ENCODE measurements at places on chromosomes 3 and 15.

DNA sequence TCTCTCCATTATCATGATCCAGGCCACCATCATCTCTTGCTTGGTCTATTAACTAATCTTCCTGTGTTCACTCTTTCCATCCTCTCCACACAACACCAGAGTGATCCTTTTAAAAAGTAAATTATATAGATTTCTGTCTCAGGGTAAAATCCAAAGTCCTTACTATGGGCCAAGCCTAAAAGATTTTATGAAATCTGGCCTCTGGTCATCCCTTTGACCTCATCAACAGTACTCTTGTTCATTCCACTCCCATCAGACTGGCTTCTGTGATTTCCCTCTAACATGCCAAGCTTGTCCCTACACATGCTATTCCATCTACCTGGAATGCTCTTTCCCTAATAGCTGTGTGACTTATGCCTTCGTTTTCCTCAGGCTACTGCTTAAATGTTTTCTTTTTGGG lies 8.3 kb upstream of the TIPARP start:
- DNase-seq = no peak

GRCh38 chr3:49388289-49388820 lies 23.4 kb downstream of the RHOA start:
- no peak for DNase-seq

GRCh38 chr3:151852074-151852811 lies 21.2 kb upstream of the SUCNR1 start:
- no peak for DNase-seq

GRCh38 chr3:13148561-13149329 lies 75.5 kb upstream of the IQSEC1 start:
- no peak for DNase-seq

DNA sequence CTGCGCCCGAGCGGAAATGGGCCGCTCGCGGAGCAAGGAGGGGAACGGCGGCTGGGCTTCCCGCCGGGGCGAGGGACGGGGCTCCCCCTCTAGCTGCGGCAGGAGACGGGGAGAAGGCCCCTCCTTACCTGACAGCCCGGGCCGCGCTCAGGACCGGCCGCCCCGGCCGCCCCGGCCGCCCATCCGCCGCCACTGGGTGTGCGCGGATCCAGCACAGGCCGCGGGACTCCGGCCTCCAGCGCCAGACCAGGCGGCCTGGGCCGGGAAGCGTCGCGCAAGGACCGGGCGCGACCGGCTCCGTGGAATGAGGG lies 296 bp downstream of the TPRA1 start:
- no peak for DNase-seq

- no peak for DNase-seq
These were observed 185.9 kb downstream of the PDE8A start for GRCh38 chr15:85167568-85167967.

DNA sequence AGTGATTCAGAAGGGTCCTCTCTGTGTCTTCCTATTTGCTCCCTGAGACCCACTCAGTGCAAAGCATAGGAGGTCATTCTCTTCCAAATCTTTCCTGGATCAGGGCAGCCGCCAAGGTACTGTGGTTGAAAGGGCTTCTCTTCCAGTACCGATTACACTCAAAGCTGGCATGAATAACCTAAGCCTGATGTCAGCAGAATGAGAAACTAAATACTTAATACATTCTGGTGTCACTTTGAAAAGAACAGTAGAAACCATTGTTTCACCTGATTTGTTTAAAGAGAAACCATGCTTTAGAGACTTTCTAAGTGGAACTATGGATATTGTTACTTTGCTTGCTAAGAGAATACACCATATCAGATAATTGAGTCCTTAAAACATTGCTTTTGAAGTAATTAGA lies 50.2 kb downstream of the PDHB start:
- DNase-seq = no peak

GRCh38 chr3:43786102-43786501 lies 95.4 kb downstream of the ABHD5 start:
- no peak for DNase-seq

DNA sequence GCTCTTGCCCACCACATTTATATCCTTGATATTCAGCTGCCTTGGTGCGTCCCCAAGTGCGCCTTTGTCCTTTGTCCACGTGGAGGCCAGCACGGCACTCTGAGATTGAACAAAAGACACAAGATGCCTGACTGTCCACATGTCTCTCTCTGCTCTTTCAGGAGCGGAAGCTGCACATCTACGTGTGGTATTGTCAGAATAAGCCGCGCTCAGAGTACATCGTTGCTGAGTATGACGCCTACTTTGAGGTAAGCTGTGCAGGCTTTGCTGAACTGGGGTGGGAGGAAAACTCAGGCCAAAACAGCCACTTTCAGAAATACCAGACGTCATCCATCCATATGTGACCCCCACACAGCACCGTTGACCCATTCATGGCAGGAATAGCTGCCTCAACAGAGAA lies 72.0 kb upstream of the UMPS start:
- DNase-seq = no peak

DNA sequence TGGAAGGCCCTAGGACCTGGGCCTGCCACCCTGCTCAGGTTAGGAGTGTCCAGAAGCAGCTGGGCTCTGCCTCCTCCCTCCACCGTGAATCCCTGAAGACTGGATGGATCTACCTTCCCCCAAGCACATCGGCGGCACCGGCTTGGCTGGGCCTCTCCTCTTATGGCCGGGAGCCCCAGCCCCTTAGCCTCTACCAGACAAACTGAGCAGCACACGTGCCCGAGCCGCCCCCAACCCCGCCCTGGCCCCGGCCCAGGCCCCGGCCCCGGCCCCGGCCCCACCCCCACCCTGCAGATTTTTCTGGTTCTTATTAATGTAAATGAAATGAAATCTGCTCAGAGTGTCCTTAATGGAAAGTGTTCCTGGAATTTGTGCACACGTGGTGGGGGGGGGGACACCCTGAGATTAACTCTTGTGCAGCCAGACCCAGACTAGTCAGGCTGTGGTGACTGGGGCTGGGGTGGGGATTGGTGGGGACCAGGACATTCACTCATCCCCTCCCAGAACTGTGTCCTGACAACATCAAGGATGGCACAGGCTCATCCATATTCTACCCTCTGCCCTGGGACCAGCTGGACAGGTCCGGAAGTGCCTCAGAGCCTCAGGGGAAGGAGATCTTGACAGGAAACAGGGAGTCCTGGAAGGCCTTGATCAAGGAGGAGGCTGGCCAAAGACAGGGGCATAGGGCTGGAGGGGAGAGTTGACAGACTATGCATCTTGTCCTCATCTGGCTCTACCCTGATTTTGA lies 30.9 kb upstream of the SEMA3F start:
- no peak for DNase-seq

DNA sequence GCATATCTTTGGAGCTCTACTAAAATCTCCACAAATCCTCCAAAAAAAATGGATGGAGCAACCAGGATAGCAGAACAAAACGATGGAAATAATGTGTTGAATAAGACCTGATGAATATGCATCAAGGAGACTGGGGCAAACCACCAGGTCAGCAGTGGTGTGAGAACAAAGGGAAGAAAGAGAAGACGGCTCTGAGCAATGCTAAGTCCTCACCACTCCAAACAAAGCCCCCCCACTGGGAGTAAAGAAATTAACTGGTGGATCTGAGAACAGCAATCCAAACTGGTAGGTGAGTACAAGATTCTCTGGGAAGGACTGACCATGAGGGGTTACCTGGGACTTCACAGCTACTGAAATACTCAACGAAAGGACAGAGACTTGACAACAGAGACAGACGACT lies 977.3 kb downstream of the TBL1XR1 start:
- DNase-seq = no peak

GRCh38 chr15:49715211-49715610 lies 94.4 kb downstream of the DTWD1 start:
- no peak for DNase-seq

- DNase-seq = no peak
These were observed 18.2 kb downstream of the PIF1 start for GRCh38 chr15:64807051-64807749.

GRCh38 chr3:26799679-26800317 lies 177.2 kb downstream of the LRRC3B start:
- no peak for DNase-seq

- no peak for DNase-seq
These were observed 46.1 kb upstream of the TMEM158 start for GRCh38 chr3:45272032-45272810.

- DNase-seq = no peak
These were observed 212.8 kb upstream of the TPRG1 start for GRCh38 chr3:188959013-188959412.

DNA sequence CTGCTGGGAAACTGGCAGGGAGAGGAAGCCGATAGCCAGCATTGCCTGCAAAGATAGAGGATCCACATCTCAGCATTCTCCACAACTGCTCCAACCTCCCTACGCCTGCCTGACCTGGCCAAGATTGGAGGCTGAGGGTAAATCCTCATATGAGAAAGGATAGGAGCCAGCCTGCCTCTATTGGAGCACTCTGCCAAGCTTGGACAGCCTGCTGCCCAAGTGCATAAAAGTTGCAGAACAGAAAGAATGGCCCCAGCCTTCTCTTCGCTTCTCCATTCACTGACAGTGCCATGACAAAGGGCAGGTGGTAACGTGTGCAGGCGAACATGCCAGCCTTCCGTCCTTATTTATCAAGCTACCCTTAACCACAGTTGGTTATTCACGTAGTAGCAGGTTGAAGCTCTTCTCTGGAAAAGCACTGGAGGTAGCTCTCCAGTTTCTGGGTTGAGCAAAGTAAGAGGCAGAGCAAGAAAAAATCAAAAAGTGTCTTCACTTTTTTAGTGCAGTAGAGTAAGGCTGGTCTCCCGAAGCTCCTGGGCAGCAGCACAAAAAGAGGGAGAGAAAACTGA lies 4.3 kb downstream of the BMF start:
- no peak for DNase-seq

GRCh38 chr3:72095521-72095920 lies 310.6 kb upstream of the PROK2 start:
- DNase-seq = no peak

GRCh38 chr3:76561494-76562236 lies 478.2 kb upstream of the ROBO2 start:
- no peak for DNase-seq

GRCh38 chr3:168648321-168648720 lies 552.6 kb upstream of the GOLIM4 start:
- DNase-seq = no peak

GRCh38 chr3:141105828-141106628 lies 54.9 kb downstream of the SPSB4 start:
- peak; percentile 19 for DNase-seq

- no peak for DNase-seq
These were observed 18.6 kb upstream of the FSTL1 start for GRCh38 chr3:120469440-120469839.

DNA sequence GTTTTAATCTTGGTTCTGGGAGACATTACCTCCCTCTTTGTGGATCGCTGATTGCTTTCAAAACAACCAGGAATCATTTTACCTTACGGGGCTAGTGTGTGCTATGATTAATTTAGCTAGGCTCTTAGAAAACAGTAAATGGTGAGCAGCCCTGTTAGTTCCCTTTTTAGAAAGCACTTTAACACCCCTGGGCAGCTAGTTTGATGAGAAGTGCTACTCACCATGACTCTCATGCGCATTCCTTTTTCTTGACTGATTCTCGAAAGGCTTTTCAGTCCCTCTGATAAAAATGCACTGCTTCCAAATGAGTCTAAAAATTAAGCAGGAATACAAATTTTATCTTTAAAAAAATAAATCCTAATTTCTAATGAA lies 75.3 kb upstream of the LEKR1 start:
- no peak for DNase-seq

- no peak for DNase-seq
These were observed 342.4 kb upstream of the KCNMB2 start for GRCh38 chr3:178193846-178194245.

- no peak for DNase-seq
These were observed 18.5 kb upstream of the DPPA4 start for GRCh38 chr3:109355625-109356441.

DNA sequence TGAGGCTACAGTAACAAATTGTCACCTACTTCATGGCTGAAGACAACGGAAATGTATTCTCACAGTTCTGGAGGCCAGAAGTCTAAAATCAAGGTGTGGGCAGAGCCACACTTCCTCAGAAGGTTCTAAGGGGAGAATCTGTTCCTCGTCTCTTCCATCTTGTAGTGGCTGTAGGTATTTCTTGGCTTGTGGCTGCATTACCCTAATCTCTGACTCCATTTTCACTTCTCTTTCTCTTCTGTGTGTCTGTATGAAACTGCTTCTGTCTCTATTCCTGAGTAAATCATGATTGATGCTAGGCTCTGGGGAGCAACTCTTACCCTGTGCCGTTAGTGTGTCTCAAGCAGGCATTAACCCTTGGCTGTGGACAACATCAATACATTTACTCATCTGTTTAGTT lies 164.7 kb downstream of the SQOR start:
- no peak for DNase-seq

GRCh38 chr3:36408146-36408545 lies 27.8 kb downstream of the STAC start:
- no peak for DNase-seq

GRCh38 chr15:84400017-84400740 lies 164.6 kb downstream of the GOLGA6L4 start:
- no peak for DNase-seq

DNA sequence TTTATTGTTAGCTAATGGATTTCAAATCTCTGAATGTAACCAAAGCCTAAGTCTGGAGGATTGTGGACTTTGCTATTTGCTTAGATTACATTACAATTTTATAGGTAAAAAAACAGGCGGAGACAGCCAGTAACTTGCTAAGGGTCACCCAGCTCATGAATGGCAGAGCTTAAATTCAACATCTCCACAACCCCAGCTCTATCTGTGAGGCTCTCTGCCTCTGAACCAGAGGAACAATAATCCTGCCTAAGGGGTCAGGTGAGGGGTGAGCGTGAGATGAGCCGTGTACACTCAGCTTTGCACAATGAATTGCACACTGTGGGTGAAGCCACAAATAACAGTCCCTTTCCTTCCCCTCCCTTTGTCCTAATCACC lies 69.8 kb upstream of the SPATA12 start:
- DNase-seq = no peak

DNA sequence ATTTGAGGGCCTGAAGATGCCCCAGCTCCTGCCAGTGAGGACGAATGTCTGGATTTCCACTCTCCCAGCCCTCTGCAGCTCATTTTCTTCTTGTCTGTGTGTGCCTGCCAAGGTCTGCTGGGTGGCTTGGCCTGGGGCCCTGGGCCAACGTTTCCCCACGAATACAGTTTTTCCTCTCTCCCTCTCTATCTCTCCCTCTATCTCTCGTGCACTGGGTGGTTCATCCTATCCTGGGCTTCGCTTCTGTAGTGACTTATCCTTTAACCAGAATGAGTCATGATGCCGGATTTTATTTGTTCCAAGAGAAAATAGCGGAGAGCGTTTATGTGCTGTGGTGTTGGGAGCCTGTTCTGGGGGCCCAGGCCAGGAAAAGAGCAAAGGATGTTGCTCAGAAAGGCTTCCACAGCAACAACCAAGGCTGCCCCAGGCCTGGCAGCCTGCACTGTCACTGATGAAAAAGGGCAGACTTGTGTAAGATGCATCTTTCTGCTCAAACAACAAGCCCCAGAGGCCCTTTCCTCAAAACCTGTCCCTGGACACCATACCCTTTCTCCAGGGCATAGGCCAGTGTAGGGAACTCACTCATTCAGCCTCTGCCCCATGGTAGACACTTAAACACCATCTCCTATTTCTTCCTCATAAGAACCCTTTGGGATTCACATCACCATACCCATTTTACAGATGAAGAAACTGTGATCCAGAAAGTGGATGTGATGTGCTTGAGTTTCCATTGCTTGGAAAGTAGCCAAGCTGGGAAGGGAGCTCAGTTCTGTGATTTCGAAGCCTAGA lies 47.3 kb downstream of the ITGA11 start:
- no peak for DNase-seq
